ENCODE measurements at places on chromosomes 11 and 22. TPM values are rescaled to one million over a fixed set of nuclear protein-coding genes. Genes with fewer than 3 reads are reported as not detected.

TBX1 gene
- 20.8 TPM for total RNA-seq

GALNT18 gene
- 35.9 TPM for total RNA-seq

KRTAP5-7 gene
- not detected for total RNA-seq

GLB1L2 gene
- total RNA-seq = 0.34 TPM
